ENCODE measurements at places on chromosomes 5 and 9.

DNA sequence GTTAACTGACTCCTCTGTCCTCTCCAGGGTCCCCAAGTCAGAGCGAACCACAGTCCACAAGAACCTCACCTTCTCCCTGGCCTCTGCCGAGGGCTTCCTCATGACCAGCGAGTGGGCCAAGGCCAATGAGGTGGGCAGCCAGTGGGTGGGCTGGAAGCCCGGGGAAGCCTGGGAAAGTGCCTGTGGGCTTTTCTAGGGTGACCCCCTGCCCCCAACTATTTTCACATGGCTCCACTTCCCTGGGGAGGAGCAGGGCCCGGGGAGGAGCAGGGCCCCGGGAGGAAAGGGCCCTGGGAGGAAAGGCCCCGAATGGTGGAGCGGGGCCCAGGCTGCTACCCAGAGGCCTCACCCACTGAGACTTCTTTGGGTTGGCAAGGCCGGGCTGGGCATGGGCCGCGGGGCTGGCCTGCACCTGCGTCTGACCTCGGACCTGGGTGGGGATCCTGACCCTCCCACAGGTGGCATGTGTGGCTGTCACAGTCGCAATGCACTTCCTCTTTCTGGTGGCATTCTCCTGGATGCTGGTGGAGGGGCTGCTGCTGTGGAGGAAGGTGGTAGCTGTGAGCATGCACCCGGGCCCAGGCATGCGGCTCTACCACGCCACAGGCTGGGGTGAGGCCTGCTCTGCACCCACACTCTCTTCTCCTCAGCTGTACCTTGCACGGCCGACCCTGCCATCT, 17.9 kb downstream of the ADGRD2 start:
- DNase-seq = no peak

GRCh38 chr9:38004809-38005560, 64.0 kb downstream of the SHB start:
- DNase-seq = no peak

GRCh38 chr5:139133282-139133681, 64.9 kb downstream of the SIL1 start:
- DNase-seq = peak; percentile 100

DNA sequence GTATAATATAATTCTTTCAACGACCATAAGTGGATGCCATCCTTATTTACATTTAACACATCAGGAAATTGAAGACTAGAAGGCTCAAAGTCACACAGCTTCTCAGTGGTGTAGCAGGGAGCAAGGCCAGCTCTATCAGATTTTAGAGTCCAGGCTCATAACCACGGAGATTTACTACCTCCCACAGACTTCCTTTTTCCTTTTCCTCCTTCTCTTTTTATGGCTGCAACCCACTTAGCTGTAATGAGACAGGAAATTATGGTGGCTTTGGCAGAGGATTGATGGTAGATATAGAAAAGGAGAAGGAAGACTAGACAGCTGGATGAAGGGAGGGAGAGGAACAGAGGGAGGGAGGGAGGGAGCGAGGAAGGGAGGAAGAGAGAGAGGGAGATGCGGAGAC, 47.4 kb downstream of the SPEF2 start:
- peak; percentile 15 for DNase-seq

GRCh38 chr9:94799578-94800264, 73.2 kb downstream of the AOPEP start:
- no peak for DNase-seq

DNA sequence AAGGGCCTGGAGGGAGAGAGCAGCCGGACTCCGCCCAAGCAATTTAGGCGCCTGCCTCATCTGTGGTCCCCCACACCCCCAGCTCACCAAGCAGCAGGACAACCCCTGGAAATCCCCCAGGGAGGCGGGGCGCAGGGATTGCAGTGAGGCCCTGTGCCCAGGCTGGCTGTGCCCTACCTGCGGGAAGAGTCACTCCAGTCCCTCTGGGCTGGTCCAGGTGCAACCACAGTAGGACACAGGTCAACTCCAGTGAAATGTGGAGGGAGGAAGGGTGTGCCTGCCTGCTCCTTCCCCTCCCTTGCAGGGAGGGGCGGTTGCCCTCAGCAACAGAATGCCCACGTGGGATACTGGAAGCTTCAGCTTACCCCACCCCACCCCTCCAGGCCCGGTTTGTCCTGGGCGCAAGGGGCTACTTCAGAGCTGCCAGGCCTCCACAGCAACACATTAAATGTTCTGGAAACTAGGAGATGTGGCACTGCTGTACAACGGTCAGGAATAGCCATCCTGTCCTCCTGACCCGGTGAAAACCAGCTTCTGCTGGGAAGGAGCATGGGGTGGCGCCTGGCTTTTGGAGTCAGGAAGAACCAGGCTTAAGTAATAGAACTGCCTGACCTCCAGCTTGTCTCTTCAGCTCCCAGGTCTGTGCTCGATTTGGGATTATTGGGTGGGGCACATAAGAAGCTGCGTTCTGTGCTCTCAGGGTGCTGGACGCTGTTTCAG, 22.5 kb downstream of the ABO start:
- DNase-seq = peak; percentile 32
